ENCODE measurements at places on chromosomes 1 and 21.

DNA sequence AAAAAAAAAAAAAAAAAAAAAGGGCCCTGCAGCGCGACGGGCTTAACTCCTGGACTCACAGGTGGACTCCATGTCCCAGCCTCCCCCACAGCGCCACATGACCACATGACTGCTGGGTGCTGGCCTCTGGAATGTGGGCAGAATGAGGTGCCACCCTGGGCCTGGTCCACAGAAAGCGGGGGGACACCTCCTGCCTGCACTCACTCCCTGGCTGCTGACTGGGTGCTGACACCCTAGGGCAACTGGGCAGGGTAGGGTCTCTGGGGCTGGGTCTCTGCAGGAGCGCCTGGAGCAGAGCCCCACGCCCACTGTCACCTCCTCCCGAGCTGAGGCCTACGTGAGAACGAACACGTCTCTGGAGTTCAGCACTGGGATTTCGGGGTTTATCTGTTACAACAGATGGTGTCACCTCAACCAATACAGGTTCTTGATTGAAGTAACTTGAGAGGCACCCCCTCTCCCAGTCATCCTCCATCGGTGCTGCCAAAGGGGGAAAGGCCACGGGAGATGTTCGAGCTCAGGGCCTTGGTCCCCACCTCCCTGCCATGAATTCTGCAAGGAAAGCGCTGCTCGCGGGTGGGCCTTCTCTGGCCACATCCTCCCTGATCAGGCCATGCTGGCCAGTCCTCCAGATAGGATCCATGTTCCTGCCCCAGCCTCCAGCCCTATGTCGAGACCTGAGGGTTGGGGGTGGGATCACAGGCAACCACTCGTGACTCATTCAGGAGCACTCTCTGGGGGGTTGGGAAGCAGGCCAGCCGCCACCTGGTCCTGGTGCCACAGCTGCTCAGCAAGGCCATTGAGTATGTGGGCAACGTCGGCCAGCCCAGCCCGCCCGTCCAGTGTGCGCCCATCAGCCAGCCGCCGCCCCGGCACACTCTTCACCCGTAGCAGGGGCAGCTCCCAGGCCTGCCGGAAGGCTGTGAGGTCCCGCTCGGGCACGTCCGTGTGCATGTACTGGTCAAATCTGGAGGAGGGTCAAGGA lies 5.4 kb downstream of the CPLANE2 start:
- no peak for DNase-seq

DNA sequence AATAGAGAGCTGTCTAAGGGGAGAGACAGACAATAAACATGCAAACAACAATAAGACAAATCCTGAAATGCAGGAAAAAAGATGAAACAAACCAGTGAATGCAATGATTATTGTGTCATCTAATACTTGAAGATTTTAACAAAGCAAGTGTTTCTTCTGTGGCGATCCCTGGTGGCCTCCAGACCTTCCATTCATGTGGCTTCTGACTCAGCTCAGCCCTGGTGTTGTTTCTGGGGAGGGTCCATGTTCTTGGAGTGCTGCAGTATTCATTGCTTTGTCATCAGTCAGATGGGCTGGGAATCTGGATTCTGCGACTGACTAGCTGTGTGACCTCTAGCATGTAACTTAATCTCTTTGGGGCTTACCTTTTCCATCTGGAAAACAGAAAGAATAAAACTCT lies 1.5 kb upstream of the C2CD4D start:
- no peak for DNase-seq

- DNase-seq, result no peak
Measured at GRCh38 chr21:39441502-39442475, 3.8 kb downstream of the LCA5L start.

DNA sequence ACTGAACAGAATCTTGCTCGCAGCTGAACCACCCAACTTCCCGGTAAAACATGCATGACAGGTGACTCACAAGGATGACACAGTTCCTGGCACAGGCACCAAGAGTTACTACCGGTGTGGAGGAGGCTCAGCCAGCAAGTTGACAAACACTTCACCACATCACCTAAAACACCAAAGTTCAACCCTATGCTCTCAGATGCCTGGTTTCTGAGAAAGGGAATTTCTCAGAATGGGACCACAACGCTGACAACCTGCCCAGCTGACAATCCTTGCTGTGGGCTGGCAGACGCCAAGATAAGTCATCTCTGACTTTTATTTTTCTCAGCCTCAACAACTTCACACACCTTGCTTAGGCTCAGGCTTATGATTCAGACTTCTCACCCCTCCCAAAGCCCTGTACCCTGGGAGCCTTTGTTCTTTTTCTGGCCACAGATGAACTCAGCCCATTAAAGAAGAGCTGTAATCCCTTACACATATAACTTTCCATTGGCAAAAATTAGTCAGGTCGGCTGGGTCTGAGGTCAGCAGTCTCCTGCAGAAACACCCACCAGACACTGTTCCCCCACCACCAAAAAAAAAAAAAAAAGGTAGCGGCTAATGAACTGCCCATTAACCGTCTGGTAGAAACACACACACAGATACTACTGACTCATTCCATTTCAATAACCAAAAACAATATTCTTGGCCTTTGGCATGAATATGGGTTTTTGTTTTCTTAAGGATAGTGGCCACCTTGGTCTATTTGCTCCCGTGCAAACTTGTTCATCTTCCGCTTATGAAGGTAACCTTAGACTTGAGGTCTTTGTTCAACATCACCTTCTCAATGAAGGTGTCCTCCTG lies 10.8 kb upstream of the TIAM1 start:
- peak; percentile 47 for DNase-seq

DNA sequence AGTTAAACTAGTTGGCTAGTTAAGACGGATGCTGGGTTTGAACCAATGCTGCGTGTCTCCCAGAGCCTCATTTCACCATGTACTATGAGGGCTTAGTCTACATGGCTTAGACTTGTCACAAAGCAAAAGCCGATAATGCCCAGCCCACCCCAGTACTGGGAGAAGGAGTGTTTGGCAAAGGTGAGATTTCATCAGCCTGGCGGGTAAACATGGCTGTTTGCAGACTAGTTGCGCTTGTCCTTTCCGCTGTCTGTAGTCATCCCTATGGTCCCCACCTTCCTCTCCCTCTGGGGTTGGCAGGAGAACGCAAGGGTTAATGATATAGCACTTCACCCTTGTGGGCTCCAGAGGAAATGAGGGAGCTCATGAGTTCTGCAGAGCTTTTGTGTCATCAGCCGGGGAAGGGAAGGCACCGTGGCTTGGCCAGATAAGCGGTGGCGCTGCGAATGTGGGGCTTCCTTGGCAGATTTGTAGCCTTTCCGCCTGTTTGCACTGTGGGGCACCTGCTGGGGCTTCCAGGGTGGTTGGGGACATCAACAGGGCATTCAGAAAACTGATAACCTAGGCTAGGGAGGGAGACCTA lies 29.2 kb downstream of the SOX13 start:
- no peak for DNase-seq

DNA sequence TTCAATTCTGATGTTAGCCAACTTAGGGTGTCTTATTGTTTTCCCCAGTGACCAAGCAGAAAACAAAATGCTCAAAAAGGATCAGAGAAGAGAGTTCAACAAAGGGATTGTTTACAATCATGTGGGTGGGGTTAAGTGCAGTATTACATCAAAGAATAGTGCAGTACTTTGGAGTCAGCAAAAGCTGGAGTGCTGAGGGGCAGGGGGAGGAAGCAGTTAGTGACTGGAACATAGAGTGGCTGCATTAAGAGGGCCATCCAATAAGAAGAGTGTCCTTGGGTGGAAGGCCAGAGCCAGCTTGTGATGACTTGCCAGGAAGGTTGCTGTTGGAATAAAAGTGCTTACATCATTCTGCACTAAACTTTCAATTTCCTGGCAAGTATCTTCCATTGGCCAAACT lies 175.5 kb downstream of the CYYR1 start:
- DNase-seq, result no peak

GRCh38 chr21:33025106-33025488 lies 638 bp upstream of the OLIG2 start:
- DNase-seq, result no peak

- DNase-seq, result no peak
Measured at GRCh38 chr1:182255494-182255893, 136.1 kb downstream of the GLUL start.

GRCh38 chr21:35583566-35584216 lies 476.6 kb downstream of the SETD4 start:
- DNase-seq, result no peak

GRCh38 chr1:46188295-46189030 lies 9.8 kb downstream of the POMGNT1 start:
- no peak for DNase-seq
